Liver (tissue), 10 donors: ENCODE measurements at places on chromosomes 6 and 20. TPM values are rescaled to one million over a fixed set of nuclear protein-coding genes. Genes with fewer than 3 reads are reported as not detected.

DNA sequence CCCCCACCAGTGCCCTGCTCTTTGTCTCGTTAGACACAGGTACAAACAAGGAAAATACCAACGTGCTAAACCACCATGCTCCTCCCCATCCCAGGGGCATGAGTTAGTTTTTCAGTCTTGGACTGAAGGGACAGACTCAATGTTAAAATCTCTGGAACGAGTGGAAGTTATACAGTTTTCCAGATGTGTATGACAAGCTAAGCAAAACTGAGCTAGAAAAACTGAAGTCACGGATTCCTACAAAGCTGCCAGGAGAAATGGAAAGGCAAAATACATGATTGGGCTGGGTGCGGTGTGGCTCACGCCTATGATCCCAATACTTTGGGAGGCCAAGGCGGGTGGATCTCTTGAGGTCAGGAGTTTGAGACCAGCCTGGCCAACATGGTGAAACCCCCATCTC lies 34.3 kb upstream of the QKI start:
- H3K4me3 ChIP-seq = no peak overlapping the region
- no peak for DNase-seq
- H3K4me1 ChIP-seq = no peaks in the 10 kb centered on the region

- no peak for DNase-seq
- H3K27ac ChIP-seq = no peak overlapping the region
- no peak overlapping the region for H3K4me3 ChIP-seq
- H3K4me1 ChIP-seq = no peaks in the 10 kb centered on the region
- no peaks in the 10 kb centered on the region for H3K27me3 ChIP-seq
Measured at GRCh38 chr6:30926644-30927043, 5.3 kb downstream of the SFTA2 start.

DNA sequence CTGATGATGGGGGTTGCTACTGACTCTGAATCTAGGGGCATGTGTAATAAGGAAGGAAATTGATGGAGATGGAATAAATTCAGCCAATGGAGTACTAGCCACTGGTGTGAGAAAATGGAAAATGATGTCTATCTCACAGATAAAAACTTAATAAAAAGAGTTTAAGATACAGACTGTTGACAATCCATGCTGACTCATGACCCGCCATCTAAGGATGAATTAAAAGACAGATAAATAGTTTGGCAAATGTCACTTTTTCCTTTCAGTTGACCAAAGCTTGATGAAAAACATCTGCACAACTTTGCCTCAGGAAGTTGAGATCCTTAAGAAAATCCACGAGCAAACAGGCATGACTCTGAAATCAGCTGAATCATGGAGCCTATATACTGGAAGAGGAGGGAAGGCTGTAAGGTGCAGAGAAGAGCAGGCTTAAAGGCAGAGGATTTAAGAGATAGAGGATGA lies 82.6 kb upstream of the BMP5 start:
- no peaks in the 10 kb centered on the region for H3K36me3 ChIP-seq
- no peak for DNase-seq
- no peak overlapping the region for H3K4me3 ChIP-seq
- no peaks in the 10 kb centered on the region for H3K4me1 ChIP-seq

- no peaks in the 10 kb centered on the region for H3K36me3 ChIP-seq
- DNase-seq = no peak
- no peak overlapping the region for H3K27ac ChIP-seq
- H3K4me1 ChIP-seq = no peaks in the 10 kb centered on the region
- H3K27me3 ChIP-seq = no peaks in the 10 kb centered on the region
Measured at GRCh38 chr6:69988458-69989126, 122.2 kb downstream of the COL19A1 start.

DNA sequence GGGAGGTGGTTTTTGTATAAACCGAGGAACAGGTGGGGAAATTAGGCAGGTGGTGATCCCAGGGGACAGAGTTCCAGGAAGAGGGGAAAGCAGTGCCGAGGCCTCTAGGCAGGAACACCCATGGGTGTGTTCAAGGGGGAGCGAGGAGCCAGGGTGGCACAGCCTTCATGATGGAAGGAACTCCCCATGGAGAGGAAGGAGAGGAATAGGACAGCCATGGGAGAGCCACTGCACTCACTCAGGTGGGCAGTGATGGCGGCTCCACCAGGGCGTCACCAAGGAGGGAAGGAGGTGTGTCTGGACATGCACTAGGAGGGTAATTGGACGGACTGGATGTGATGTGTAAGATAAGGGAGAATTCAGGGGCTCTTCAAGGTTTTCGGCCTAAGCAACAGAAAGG lies 98.2 kb downstream of the THBS2 start:
- no peak overlapping the region for H3K4me3 ChIP-seq
- H3K4me1 ChIP-seq = no peaks in the 10 kb centered on the region
- no peak overlapping the region for H3K27ac ChIP-seq
- no peaks in the 10 kb centered on the region for H3K36me3 ChIP-seq

GRCh38 chr6:23414051-23414445 lies 712.0 kb upstream of the NRSN1 start:
- peaks cover 2% of the 10 kb centered on the region for H3K4me1 ChIP-seq
- DNase-seq = no peak
- no peaks in the 10 kb centered on the region for H3K27me3 ChIP-seq
- no peak overlapping the region for H3K27ac ChIP-seq

SIRPB1 gene
- total RNA-seq = 4.4 TPM
